Kidney (tissue), 22 donors: ENCODE measurements at places on chromosomes 1 and 21. TPM values are rescaled to one million over a fixed set of nuclear protein-coding genes. Genes with fewer than 3 reads are reported as not detected.

- DNase-seq: no peak
Measured at GRCh38 chr1:89529196-89529595, 4.6 kb downstream of the LRRC8B start.

- peak; percentile 54 for DNase-seq
Measured at GRCh38 chr1:151060657-151061421, 642 bp downstream of the MLLT11 start.

- DNase-seq: no peak
Measured at GRCh38 chr21:35525443-35525842, 476.3 kb upstream of the RUNX1 start.

The ATP1A2 gene
- 4.1 TPM for total RNA-seq

- no peak for DNase-seq
Measured at GRCh38 chr1:233485385-233485784, 128.5 kb upstream of the KCNK1 start.

DNA sequence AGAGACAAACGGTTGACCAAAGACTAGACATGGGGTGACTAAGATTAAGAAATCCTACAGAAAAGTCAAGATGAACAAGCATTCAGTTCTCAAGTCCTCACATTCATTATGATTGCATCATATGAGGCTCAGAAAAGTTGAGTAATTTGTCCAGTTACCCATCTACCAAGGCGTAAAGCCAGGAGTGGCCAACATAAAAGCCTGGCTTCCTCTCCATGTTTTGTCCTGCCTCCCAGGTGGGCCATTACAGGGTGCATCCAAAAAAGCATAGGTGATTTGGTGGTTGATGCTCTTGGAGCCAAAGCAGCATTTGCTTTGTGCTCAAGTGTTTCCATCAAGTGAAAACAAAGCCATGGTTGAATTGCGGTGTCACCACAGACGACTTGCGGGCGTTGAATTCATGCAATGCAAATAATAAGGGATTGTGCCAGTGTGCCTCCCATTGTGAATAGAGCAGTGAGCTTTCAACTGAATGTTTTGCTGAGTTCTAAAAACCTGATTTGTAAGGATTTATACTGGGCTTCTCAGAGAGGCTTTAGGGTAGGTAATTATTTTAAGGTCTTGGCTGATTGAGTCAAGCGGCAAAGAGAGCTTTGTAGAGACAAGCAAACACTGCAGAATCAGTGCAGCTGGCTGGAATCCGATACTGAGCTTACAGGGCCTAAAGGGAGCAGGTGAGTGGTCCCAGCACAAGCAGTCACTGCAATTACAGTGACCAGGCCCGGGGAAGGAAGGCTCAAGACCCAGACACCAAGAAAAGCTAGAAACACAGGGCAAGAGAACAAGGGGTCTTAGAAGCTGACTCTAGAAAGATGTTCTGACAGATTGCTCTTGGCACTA, 54.1 kb downstream of the KCNJ15 start:
- DNase-seq: peak; percentile 83

DNA sequence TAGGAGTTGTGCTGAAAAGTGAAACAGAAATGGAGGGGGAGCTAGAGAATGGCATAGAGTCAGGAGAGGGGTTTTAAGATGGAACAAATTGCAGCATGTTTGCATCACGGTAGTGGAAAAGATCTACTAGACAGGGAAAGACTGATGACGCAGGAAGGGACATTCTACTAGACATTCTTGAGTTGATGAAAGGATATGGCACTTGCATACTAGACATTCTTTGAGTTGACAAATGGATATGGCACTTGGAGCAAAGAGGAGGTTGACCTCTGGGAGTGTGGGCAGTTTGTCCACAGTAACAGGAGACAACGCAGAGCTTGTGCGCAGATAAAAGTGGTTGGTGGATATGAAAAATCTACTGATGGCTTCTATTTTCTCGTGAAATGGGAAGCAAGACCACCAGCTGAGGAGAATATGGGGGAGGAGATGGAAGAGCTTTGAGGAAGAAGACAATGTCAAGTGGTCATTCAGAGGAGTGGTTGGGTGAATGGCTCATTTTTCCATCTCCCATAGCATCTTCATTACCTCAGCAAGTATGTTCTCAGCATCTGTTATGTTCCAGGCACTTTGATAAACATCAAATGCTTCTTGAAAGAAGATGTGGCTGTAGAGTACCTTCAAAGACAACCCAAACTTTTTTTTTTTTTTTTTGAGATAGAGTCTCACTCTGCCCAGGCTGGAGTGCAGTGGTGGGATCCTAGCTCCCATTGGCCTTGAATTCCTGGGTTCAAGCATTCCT, 2.4 kb upstream of the CTPS1 start:
- DNase-seq: no peak

DNA sequence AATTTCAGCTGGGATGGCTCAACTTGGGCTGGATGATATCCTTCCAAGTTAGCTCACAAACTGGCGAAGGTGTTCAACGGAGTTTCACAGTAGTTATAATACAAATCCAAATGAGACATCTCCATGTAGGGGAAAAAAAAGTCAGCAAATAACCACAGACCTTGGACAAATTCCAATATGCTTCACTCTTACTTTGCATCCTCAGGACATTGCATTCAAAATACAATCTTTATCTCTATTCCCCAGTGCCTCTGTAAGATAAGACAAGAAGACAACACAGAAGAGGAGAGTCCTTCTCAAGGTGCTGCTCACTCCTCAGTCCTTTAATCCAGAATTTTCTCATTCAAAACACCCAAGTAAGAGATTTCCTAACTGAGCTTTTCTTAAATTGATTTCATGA, 1797.7 kb downstream of the MRPL39 start:
- DNase-seq: no peak

The MIXL1 gene
- 0.16 TPM for total RNA-seq

DNA sequence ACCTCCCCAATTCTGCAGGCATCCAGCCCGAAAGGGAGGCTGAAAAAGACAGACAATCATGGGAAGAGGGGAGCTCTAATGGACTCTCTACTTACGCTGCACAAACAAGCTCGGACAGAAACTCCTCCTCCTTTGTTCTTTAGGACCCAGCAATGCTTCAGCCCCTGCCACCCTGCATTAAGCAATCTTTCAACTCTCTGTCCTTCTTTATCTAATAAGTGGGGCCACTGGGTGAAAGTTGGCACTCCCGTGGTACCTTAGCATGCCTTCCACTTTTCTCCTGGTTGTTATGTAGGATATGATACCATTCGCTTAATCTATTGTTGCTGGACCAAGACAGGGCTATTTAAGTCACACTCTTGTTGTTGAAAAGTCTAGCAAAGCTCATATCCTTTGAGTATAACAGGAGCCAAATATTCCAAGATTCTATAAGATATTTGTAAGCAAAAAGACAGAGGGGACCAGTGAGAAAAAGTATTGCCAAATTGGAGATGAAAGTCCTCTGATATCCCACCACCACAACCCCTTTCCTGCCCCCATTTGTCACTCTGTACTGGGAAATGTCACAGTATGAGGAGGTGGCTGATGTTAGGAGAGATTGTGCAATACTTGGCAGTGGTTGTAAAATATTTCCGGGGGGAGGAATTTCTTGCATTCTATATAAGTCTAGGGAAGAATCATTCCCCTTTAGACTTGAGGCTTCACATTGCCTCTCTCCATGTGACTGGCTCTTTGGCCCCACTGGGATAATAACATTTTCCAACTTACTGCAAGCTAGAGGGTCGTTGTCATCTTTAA, 137.3 kb upstream of the GJB5 start:
- no peak for DNase-seq

The RHBDL2 gene
- total RNA-seq: 2.1 TPM

- no peak for DNase-seq
Measured at GRCh38 chr21:42030311-42030710, 20.2 kb upstream of the ZBTB21 start.

GRCh38 chr1:186762653-186763052, 66.1 kb upstream of the PLA2G4A start:
- DNase-seq: no peak

The S100A14 gene
- total RNA-seq: 75.9 TPM

The ZFYVE9 gene
- 18.9 TPM for total RNA-seq

DNA sequence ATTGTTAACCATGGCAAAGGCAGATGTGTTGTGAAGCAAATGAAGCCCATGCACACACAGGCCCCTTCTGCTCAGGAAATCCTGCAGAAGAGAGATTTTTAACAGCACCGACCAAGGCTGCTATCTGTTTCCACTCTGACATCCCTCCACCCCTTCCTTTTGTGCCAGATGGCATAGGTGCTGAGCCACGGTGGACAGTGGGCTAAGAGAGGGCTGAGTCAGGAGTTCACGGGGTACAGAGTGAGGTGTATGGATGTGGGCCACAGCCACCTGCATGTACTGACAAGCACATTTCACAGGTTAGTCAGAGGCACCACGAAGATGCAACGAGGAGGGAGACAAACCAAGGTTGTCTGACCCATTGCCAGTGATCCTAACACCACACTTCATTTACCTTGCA, 9.5 kb downstream of the RSPH1 start:
- DNase-seq: no peak

DNA sequence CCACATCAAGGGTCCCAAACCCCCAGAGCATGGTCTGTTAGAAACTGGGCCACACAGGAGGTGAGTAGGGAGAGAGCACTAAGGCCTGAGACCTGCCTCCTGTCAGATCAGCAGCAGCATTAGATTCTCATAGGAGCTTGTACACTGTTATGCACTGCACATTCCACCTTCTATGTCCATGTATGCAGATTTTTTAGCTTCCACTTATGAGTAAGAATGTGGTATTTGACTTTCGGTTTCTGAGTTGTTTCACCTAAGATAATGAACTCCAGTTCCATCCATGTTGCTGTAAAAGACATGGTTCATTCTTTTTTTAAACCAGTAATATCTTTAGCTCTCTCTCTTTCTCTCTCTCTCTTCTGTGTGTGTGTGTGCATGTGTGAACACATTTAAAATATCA, 663 bp upstream of the GBP6 start:
- no peak for DNase-seq

- no peak for DNase-seq
Measured at GRCh38 chr1:160209321-160210046, 4.3 kb downstream of the PEA15 start.

DNA sequence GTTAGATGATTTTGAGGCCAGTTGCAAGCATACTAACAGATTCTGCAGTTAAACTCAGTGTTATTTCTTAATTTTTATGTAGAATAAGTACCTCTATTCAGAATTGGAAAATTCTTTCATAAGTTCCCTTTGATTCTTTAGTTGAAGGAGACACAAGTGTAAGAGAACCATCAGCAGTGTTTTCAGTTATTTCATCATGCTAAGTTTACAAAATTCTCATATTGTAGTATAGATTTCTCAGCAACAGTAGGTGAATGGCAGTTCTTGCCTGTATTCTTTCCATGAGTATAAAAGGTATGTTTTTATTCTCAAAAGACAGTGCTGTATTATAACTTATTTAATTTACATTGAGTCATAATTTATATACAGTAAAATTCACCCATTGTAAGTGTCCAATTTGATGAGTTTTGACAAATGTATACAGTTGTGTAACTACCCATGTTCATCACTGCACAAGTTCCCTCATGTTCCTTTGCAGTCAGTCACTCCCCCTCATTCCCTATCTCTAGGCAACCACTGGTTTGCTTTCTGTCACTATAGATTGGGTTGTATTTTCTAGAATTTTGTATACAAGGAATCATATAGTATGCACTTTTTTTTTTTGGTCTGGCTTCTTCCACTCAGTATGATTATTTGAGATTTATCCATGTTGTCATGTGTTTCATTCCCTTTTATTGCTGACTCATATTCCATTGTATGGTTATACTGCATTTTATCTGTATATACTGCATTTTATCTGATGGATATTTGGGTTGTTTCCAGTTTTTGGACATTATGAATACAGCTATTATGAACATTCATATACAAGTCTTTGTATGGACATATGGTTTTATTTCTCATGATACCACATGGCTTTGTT, 3.9 kb downstream of the RPS6KC1 start:
- no peak for DNase-seq

GRCh38 chr21:15928686-15929425, 199.1 kb downstream of the USP25 start:
- no peak for DNase-seq

DNA sequence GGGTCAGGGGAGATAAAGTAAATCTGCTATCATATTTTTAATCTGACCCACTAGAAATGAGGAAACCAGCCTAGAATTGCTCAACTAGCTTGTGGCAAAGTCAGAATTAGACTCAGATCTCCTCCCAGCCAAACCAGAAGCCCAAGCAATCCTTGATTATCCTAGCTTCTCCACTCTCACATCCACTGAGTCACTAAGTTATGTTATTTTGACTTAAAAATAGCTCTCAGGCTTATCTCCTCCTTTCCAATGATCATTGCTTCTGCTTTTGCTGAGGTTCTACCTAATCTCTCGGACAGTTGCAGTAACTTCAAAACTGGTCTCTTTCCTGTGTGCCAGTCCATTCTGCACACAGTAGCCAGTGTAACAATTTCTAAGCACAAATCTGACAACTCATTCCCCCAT, 22.9 kb downstream of the OVAAL start:
- DNase-seq: no peak

The SPRR2D gene
- total RNA-seq: not detected

- DNase-seq: no peak
Measured at GRCh38 chr1:246508897-246509688, 2.0 kb upstream of the SMYD3 start.

GRCh38 chr1:81340239-81340638, 460.5 kb upstream of the ADGRL2 start:
- DNase-seq: no peak

GRCh38 chr1:34844252-34844634, 15.3 kb downstream of the SMIM12 start:
- DNase-seq: no peak

DNA sequence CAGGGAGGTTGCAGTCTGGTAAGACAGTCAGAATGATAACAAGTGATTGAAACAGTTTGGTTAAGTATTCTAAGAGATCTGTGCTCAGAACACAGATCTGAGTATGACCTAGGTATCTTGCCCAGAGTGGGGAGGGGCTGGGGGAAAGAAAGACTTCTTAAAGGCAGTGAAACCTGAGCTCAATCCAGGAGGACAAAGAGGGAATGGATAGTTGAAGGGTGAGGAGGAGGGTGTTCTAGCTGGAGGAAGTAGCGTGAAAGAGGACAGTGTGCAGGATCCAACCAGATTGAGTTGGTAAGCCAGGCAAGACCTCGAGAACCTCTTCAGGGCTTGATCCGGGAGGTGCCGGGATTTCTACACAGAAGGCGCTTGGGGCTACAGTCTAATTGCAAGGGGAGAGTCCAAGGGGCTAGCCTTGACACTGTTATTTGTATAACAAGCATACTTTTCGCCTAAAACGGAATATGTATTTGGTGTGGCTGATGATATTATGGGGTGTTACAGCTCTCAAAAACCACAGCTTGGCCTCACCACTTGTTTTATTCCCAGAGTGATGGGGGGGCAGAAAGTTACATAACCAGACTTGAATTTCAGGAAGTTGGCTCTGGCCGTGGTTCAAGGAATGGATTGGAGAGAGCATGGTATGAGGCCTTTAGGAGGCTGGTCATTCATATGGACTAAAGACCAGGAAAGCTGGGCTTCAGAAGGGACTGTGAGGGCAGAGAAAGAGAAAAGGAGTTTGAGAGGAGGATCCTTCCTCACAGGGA, 19.1 kb downstream of the RCSD1 start:
- DNase-seq: no peak

GRCh38 chr1:55007625-55008024, 8.9 kb downstream of the BSND start:
- no peak for DNase-seq
